ENCODE measurements at places on chromosomes 4 and X.
A peak's percentile ranks its signal among the peaks of the same experiment; 100 is the strongest.

- DNase-seq: peak; percentile 78
These were observed 88.3 kb downstream of the AMELX start for GRCh38 chrX:11381464-11381863.

DNA sequence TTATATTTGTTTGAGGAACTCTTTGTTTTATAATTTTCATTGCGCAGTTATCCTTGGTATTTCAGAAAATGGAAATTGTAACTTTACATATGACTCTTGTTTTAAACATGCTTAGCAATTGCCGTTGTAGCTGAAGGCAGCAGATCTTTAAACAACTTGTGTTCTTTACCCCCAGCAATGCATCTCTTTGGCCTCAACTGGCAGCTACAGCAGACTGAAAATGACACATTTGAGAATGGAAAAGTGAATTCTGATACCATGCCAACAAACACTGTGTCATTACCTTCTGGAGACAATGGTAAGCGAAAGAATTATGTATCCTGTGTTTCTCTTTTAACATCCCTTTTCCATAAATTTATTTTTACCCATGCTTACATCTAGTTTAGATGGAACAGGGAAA lies 263.6 kb downstream of the DCTD start:
- peak; percentile 31 for DNase-seq

DNA sequence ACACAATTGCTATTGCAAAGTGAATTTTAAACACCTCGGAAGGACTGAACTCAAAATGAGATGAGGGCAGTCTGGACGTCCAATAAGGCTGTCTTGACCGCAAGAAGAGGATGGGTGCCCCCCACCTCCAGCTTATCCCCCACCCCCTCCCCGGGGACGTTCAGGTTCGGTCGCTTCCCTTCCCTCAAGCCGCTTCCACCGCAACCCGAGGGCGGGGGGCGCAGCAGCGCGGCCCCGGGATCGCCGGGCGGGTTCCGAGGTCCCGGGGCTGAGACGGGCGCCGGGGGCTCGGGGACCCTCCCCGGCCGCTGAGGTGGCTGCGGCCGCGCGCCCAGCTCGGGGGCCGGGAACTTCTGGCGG lies 480 bp downstream of the USP46 start:
- DNase-seq: no peak

- DNase-seq: no peak
These were observed 114.0 kb upstream of the LDB2 start for GRCh38 chr4:17012451-17012850.

DNA sequence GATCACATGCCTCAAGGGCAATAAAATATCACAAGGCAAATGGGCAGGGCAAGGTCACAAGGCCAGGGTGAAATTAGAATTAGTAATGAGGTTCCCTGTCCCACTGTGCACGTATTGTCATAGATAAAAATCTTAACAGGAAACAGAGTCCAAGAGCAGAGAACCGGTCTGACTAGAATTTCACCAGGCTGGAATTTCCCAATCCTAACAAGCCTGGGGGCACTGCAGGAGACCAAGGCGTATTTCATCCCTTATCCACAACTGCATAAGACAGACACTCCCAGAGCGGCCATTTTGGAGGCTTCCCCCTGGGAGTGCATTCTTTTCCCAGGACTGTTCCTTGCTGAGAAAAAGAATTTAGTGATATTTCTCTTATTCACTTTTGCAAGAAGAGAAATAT lies 25.9 kb upstream of the PRDM5 start:
- no peak for DNase-seq

- DNase-seq: no peak
These were observed 31.8 kb downstream of the OCIAD1 start for GRCh38 chr4:48862661-48863060.

DNA sequence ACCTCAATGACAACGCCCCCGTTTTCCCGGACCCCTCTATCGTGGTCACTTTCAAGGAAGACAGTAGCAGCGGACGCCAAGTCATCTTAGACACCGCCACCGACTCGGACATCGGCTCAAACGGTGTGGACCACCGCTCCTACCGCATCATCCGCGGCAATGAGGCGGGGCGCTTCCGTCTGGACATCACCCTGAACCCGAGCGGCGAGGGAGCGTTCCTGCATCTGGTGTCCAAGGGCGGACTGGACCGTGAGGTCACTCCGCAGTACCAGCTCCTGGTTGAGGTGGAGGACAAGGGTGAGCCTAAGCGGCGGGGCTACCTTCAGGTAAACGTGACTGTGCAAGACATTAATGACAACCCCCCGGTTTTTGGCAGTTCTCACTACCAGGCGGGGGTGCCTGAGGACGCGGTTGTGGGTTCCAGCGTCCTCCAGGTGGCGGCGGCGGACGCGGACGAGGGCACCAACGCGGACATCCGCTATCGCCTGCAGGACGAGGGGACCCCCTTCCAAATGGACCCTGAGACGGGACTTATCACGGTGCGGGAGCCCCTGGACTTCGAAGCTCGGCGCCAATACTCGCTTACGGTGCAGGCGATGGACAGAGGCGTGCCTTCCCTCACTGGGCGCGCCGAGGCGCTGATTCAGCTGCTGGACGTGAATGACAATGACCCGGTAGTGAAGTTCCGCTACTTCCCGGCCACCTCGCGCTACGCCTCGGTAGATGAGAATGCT lies 2.2 kb downstream of the FAT4 start:
- DNase-seq: peak; percentile 44

GRCh38 chr4:152100379-152101201 lies 339.8 kb upstream of the GATB start:
- DNase-seq: no peak

GRCh38 chr4:149489321-149489720 lies 326.3 kb downstream of the IQCM start:
- DNase-seq: no peak

DNA sequence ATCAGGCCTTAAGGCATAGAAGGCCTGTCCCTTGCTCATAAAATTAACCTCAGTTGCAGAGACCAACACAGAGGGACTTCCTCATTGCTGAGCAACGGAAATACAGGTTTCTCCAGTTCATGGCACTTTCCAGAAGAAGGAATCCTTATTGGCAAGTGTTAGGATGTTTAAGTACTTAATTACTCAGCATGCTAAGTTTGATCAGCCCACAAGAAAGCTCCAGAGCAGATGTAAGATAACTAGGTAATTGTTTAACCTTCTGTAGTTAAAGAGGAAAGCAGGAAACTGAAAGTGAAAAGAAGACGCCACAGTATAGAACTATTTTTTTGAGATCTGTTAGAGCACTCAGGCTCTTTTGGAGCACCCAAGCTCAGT lies 33.5 kb downstream of the SMS start:
- DNase-seq: no peak

DNA sequence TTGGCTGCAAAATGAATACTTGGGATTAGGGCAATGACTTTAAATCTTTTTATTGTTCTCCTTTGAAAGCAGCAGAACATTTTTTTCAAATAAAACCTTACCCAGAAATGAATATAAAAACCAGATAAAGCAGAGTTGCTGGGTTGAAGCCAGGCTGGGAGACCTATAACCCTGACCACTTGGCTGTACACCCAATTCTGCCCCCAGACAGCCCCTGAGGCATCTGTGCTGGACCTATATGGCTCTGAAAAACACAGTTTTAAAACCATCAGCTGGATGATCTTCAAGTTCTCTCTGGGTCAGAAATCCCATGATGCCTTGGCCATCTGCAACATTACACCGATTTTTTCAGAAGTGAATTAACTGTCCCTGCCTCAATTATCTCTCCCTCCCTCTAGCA lies 23.7 kb upstream of the GLRA2 start:
- DNase-seq: no peak

DNA sequence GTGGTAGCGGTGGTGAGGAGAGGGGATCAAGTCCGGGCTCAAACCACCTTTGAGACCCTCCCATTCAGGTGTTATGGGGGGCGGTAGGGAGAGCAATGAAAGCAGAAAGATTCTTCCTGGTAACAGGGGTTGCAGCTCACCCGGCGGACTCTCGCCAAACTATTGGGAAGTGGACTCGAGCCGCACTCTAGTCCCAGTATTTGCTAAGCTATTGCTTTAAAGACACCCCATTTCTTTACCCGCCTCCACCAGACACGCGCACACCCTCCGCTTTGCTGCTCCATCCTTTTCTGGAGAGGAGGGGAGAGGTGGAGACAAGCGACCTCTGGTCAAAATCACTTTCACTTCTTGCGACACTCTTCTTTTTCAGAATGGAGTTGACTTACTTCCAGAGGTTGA lies 625 bp upstream of the GABRA4 start:
- DNase-seq: no peak

DNA sequence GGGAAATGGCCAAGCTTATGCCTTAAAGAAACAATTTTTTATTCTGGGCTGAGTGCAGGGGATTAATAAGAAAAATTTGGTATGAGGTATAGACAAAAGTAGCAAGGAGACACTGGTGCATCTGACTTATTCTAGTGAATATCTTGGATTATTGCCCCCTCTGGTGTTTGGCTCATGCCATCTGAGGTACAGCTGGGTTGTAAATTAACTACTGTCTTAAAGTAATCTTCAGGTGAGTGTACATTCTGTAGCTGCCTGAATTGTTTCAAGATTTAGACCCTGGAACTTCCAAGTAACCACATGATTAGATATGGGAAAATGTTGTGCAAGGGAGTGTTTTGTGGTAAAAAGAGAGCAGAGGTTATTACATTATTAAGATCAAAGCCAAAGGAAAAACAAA lies 988.7 kb downstream of the FAM133A start:
- no peak for DNase-seq

GRCh38 chr4:36310793-36311192 lies 29.4 kb downstream of the DTHD1 start:
- no peak for DNase-seq

DNA sequence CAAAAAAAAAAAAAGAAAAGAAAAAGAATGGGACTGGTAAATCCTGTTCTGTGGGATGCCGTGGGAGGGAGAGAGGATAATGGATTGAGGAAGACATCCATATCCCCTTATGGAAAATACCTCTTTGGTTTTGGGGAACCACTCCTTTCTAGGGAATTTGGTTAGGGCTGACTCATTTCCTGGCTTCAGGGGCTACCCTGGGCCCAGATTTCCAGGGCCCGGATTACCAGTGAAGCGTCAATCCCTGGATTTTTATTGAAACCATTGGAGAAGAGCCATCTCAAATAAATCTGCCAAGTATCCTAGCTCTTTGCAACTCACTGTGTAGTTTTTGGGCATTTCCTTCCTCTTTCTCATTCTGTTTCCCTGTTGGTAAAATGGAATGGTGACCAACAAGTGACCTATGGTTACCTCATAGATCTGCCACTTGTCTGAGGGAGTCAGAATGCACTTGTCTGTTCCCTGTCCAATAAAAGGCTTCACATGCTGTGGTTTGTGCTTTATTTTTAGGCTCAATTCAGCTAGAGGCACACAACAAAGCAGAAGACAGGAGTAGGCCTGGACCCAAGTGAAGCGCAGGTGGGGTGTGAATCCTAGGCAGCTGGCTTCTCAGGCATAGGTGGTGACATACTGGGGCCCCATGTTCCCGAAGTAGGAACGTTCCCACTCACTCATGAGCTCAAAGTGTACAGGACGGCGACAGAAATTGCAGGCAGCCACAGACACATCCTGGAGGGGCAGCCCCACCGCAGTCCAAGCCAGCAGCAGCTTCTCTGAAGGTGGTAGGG lies 8.6 kb downstream of the APEX2 start:
- peak; percentile 40 for DNase-seq

GRCh38 chrX:6227453-6227835 lies 1.2 kb downstream of the NLGN4X start:
- no peak for DNase-seq

- no peak for DNase-seq
These were observed 87.7 kb downstream of the CPEB2 start for GRCh38 chr4:15089979-15090378.

Measured in fibroblast of mammary gland (primary cell).